ENCODE measurements at places on chromosomes 7 and 10.

DNA sequence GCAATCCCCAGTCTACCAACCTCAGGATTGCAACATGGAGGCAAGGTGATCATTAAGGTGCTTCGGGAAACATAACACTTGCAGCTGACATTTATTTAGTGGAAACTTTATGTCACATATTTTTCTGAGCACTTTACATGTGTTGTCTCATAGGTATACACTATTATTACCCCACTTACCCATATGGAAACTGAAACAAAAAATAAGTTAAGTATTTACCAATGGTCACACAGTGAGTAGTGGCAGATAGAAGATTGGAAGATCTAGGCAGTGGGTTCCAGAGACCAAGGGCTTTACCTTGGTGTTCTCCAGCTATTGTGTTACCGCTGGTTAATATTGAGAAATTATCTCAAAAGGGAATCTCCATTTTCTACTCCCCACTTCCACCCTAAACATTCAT, 1279.1 kb upstream of the SORCS1 start:
- DNase-seq: no peak

GRCh38 chr7:131196803-131197202, 130.9 kb upstream of the MKLN1 start:
- DNase-seq: no peak

GRCh38 chr7:158443688-158444483, 143.7 kb downstream of the PTPRN2 start:
- DNase-seq: no peak

DNA sequence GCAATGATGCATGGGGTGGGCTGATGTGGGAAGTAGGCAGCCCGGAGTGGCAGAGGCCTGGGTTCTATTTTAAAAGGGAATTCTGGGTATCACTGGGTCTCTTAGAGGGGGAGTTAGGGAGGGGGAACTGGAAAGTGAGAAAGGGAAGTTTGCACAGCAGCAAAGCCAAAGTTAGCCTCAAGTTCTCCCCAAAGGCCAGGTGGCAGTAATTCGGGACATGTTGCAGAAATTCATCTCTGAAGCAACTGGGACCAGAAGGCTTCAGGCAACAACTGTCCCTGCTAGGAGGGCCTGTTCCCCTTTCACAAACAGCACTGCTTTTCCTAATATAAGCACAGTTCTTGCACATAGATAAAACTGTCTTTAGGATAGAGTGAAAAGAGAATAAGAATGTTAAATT, 67.4 kb downstream of the NOD1 start:
- DNase-seq: no peak

GRCh38 chr7:8018961-8019360, 50.4 kb downstream of the GLCCI1 start:
- DNase-seq: no peak

DNA sequence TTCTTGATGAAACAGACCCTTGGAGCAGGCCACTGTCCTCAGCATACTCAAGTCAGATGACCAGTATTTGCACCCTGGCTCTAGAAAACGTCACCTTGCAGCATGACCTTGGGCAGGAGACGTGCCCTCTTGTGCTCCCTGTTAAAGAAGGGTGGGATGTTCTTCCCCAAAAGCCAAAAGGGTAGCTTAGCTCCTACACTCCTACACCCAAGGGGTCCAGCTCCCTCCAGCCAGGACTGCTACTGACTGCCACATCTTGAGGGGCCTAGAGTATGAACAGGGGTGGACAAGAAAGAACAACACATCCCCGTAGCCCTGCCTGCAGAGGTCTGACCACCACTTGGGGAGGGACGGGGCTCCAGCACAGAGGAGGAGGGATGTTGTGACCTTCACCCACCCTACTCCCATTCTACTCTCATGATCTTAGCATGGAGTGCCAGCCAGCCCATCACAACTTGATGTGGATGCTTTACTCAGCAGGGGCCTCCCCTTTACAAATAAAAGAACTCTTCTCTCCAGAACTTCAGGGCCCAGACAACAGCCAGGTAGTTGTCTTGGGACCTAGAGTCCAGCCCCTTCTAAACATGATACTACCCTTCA, 165.3 kb upstream of the ZMIZ1 start:
- no peak for DNase-seq

GRCh38 chr10:43160046-43160920, 22.0 kb downstream of the CSGALNACT2 start:
- peak; percentile 14 for DNase-seq
